AG04450 (cell line): ENCODE measurements at places on chromosomes 2 and 18.

DNA sequence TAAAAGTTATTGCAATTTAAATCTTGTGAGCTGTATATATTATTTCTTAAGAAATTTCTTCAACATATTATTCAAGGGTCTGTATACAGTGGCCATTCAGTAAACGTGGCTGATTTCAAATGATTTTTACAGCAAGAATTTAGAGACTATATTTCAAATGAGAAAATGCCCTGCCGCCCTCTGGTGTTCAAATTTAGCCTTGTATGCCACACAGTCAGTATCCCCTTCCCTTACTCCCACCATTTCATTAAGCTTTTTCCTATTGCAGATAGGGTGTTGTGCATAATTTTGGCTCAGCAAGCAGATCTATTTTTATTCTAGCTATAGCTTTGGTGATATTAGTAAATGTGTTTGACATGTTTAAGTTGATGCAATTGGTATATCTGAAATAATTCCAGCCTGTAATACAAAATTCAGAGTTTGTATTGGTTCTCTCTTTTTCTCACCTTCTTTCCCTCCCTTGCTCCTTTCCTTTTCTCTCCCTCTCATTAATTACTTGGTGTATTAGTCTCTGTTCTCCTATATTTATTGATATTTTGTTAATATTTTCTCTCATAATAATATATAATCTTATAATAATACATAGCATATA lies 22.8 kb upstream of the SCN7A start:
- DNase-seq: peak; percentile 18

DNA sequence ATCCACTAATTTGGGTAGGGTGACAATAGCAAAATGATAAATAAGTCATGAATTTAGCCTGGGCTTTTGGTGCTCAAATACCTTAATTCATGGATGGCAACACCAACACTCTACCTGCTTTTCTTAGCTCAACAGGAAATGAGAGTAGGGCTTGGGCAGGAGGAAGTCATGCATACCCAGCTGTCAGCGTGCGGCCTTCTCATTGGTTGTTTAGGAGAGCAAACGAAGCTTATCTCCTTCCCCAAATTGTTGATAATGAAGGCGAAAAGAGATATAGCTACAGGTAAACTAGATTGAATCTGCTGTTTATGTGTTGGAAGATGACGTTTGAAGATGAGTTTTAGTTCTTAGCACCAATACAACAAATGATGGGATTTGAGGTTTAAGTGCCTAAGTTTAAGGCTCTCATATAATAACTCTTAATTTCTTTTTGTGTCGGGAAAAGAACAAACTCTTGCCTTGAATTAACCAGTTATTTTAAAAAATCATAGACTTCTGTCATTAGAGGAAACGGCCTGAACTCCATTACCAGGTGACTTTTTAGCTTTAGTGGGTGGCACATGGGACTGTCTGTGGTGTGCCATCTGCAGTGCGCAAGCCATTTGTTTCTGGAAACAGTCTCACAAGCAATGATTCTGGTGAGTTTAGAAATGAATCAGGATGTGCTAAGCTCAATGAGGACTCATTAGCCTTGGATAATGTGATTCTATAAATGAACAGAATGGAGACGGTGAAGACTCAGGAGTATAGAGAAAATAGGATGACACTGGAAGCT lies 19.8 kb downstream of the MAP4K4 start:
- no peak for DNase-seq

DNA sequence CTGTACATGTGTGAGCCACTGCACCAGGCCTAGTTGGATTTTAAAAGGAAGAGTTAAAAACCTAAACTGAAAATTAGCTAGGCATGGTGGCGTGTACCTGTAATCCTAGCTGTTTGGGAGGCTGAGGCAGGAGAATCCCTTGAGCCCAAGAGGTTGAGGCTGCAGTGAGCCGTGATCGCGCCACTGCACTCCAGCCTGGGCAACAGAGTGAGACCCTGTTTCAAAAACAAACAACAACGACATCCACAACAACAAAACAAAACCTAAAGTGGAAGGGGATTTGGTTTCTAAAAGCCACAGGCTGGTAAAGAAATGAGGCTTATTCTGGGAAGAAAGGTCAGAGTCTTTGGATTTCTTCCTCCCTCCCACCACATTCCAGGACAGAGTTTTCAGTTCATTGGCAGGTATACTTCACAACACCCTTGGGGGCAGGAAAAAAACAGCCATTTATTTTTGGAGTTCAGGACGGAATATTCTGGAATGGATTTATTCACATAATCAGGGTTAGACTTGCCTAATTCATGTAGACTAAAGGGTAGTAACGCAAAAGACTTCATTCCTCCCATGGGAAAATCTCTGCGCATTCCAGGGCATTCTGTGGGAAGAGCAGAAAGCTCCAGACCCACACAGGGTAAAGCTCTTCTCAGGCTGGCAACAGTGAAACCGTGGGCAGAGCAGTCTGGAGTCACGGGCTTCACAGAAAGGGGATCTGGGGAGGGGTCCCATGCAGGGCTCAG lies 34.9 kb downstream of the TEX44 start:
- no peak for DNase-seq

DNA sequence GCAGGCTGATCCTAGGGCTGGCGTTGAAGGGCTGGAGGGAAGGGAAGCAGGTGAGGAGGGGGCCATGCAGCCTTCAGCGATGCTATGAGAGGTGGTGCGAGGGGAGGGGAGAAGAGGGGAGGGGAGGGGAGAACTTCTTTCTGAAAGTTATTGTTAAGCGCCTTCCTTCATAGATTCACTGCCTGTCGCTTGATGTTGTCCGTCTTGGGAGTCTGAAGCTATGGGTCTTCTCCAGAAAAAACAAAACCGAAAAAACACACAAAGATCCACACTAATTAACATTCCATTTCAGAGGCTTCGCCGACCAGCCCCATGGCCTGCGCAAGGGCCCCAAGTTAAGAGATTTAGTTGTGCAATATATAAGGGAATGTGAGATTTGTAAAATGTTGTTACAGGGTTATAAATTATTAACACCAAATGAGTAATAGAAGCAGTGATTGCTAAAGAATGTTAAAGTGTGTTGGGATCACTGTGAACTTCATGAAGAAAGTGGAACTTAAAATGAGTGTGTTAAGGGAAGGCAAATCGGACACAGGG lies 758 bp downstream of the CFAP221 start:
- DNase-seq: no peak

- no peak for DNase-seq
Measured at GRCh38 chr2:54079331-54079730, 36.1 kb upstream of the ACYP2 start.

- no peak for DNase-seq
Measured at GRCh38 chr18:12159446-12159845, 65.8 kb downstream of the ANKRD62 start.

- DNase-seq: no peak
Measured at GRCh38 chr2:20504174-20504573, 57.3 kb downstream of the RHOB start.

- DNase-seq: no peak
Measured at GRCh38 chr2:58098254-58099095, 51.9 kb downstream of the VRK2 start.

DNA sequence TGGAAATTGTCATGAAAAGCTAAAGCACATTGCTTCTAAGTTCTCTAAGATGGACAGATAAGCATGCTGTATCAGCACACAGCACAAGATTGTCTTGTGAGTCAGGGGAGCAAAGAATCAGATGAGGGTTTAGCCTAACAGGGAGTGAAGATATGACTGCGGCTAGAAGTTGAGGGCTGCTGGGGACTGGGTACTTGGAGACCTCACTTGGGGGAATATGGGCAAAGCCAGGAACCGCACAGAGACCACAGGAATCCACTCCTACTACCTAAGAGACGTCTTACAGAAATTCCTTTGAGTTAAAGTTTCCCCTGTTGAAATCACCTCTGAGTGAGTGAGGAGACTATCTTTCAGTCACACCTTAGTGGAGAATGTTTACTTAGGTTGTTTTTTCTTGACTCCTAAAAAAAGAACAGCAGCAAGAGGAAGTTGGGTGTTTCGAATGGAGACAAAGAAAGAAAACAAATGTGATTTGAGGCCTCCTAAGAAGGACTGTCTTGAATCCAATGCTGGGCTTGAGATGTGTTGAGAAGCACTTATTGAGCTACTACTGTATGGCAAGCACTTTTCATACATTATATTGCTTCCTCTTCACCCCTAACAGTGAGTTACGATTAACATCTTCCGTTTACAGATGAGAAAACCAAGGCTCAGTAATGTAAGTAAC lies 100.7 kb downstream of the ANKRD44 start:
- no peak for DNase-seq

DNA sequence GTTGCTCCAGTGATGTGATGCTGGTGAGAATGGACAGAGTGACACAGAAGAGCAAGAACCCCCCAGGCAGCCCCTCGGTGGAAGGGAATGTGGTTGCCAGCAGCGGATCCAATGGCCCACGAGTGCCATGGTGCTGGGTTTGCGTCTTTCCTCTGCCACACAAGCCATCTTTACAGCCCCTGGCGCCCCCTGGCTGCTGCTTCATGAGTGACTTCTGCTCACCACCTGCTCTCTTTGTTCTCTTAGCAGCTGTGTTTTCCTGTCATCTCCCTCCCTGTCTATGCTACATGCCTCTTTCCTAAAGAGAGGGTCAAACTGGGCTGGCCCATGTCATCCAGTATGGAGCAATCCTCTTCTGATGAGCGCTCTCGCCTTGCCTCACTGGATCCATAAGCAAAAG lies 300.0 kb upstream of the SMIM21 start:
- DNase-seq: no peak

DNA sequence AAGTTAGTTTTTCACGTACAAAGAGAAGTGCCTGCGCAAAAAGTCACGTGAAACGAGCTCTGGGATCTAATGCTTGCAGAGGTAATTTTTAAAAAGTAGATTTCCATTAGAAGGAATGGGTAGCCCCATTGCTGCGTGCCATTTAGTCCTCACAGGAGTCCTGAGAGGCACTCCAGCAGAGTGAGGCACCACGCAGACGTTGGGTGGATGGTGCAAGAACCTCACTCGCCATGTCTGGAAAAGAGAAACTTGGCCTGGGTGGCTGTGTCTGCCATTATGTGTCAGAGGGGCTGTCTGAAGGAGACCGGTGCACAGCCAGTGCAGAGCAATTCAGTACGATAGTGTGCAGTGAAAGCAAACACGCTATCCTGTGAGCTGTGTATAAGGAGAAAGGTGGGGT lies 1.8 kb upstream of the HDAC4 start:
- DNase-seq: no peak

DNA sequence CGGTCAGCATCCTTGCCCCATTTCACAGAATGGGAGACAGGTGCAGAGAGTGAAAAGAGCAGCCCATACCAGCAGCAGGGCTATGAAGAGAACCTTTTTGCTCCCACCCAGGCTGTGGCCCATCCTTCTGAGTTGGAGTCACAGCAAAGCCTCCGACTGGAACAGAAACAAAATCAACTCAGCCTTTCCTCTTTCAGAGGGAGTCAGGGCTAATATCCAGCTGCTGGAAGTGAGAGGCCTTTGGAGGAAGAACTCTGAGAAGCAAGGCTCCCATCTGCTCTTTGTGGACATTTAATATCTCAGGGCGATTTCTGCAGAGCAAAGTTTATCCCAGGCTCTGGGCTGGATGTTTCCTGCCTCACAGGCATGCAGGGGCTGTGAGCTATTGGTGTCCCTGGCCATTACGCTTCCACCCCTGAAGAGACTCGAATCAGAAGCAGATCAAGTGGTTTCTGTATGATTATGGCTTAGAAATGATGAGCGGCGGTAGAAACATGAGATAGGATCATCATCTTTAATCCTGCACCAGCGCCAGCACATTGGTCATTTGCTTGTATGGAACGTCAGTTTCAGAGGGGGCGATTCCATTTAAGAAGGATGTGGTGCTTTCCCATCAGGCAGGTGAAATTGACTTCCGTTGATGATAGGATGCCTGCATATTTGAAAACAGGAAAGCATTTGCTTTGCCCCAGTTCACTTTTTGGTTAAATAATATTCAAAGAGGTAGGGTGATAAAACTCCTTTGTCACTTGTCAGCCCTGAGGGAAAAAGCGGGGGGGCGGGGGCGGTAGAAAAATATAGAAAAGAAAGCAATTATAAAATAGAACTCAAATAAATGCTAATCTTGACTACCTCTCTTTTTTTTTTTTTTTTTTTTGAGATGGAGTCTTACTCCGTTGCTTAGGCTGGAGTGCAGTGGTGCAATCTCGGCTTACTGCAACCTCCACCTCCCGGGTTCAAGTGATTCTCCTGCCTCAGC lies 152.4 kb downstream of the LRRC30 start:
- DNase-seq: no peak

DNA sequence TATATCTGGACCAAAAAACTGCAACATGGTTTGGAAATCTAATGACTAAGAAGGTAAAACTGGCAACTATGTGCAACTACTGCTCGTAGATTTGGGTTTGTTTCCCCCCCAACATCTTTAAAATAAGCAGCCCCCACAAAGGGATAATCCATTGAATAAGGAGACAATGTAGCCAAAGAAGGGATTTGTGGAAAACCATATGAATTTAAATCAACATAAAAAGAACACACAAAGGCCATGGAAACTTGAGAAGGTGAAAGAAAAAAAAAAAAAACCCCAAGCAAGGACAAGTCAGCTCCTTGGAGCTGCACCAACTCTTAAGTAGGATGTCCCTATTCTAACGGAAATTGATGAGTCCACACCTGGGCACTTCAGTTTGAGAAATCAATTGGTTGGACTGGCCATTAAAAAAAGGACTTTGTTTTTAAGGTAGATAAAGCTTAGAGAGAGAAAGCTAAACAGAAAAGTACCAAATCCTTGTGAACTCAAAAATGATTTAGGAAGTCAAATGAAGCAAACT lies 53.7 kb upstream of the ST8SIA5 start:
- DNase-seq: no peak

- no peak for DNase-seq
Measured at GRCh38 chr18:48132797-48133655, 202.6 kb upstream of the SMAD2 start.
